Left kidney (tissue), 8 donors: ENCODE measurements at places on chromosomes 3 and 15. TPM values are rescaled to one million over a fixed set of nuclear protein-coding genes. Genes with fewer than 3 reads are reported as not detected.

CHRM5 gene
- 0.35 TPM for polyA plus RNA-seq

DNA sequence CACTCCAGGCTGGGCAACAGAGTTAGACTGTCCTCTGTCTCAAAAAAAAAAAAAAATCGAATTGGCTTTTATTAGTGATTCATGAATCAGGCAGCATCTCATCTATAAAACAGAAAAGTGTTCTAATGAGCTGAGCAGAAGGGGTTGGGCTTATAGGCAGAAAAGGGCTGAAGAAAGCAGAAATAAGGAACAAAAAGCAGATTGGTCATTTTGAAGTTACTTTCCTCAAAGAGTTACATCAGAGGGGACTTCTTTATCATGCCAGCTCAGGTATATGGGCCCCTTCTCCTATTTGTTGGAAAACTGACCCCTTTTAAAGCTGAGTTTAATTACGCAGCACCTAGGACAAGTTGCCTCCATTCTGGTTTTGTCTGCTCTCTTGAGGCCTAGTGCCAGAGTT, 722 bp upstream of the POGLUT1 start:
- DNase-seq, result no peak

TMEM207 gene
- polyA plus RNA-seq, result 18.1 TPM

- DNase-seq, result no peak
These were observed 801 bp upstream of the NGRN start for GRCh38 chr15:90264671-90265070.

DNA sequence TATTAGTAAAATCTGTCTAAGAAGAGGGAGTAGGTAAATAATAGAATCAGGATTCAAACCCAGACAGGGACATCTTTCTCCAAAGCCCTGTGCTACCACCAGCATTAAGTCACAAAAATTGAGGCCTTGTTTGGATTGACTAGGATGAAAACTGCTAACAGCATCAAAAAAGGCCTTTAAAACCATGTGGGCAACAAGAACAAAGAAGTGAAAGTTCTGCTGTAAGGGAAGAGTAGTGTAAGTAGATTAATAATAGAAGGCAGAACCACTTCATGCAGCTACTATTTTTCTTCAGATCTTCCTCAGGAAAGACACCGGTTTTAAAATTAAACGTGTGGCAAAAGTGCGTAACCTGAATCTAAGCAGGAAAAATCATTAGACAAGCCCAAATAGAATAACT, 15.3 kb upstream of the KBTBD12 start:
- no peak for DNase-seq

GRCh38 chr3:99885851-99886250, 68.2 kb downstream of the CMSS1 start:
- DNase-seq, result no peak

GRCh38 chr3:46029953-46030543, 2.8 kb upstream of the XCR1 start:
- DNase-seq, result no peak

GRCh38 chr3:42503957-42504333, 1.5 kb downstream of the VIPR1 start:
- DNase-seq, result no peak

TRIM59 gene
- 25.9 TPM for polyA plus RNA-seq

- DNase-seq, result no peak
These were observed 74.3 kb upstream of the SEC13 start for GRCh38 chr3:10395196-10395595.

LMOD3 gene
- 0.05 TPM for polyA plus RNA-seq

GRCh38 chr3:14404631-14405359, 2.4 kb downstream of the SLC6A6 start:
- no peak for DNase-seq

DNA sequence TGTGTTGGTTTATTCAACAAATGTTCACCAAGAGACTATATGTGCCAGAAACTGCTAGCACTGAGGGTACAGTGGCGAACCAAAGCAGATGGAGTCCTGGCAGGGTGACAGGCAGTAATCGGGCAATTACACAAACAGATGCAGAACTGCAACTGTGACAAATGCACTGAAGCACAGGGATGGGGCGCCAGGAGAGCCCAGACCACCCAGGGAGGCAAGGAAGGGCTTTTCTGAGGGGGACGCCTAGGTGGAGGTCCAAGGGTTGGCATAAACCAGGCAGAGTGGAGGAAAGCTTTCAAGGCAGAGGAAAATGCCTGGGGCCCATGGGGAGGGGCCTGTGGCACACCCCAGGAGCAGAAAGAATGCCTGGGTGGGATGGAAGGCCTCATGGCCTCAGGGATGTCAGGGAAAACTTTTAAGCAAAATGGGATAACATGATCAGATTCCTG, 5.5 kb downstream of the DIS3L start:
- no peak for DNase-seq
